GM12891 (cell line): ENCODE measurements at places on chromosomes 1 and 21.
A peak's percentile ranks its signal among the peaks of the same experiment; 100 is the strongest.

DNA sequence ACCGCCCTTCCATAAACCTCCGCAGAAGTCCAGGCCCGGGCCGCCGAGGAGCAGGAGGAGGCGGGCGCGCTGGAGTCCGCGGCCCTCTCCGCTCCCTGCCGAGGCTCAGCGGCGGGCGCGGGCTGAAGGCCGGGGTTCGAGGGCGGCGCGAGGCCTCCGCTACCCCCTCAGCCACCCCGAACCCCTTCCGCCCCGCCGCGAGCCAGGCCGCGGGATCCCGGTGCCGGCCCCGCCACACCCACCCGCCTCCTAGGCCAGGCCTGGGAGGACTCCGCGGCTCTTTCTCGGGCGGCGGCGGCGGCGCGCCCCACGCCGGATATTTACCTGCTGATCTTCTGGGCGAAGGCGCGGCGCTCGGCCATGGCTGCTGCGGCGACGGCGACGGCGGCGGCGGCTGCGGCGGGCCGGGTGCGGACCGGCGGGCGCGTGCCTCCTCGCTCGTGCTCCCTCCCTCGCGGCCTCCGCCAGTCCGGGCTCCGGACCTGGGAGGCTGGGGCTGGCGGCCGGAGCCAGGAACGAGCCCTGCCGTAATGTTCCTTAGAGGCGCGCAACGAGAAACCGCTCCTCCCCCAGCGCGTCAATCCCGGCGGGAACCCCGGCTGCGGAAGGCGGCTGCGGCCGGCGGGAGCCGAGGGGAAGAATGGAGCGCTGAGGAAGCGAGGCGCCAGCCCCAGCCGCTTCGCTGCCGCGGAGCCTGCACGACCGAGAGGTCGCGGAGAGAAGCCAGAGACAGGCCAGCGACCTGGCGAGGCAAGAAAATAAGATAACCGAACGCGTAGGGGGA lies at the start of gene DOCK7:
DOCK7 (minus strand) TSS at position 484 of the 784 bp plus-strand sequence; CDS start at position 362, 122 bp downstream.
- DNase-seq, result peak; percentile 70

DNA sequence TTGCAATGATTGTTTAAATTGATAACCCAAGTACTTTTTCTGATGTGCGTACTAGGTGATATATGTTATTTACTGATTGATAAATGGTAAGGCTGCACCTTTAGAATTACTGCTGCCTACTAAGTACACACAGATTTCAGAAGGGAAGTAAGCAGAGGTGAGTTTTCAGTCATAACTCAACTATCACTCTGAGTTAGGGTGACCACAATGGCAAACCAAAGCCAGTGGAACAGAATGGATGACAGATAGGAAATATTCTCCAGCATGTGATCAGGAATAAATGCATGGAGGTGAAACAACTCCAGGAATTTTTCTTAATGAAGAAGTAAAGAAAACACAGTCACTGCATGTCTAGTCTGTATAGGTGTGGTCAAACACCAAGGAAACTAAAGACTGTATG lies 7.5 kb upstream of the KCNJ15 start:
- no peak for DNase-seq

DNA sequence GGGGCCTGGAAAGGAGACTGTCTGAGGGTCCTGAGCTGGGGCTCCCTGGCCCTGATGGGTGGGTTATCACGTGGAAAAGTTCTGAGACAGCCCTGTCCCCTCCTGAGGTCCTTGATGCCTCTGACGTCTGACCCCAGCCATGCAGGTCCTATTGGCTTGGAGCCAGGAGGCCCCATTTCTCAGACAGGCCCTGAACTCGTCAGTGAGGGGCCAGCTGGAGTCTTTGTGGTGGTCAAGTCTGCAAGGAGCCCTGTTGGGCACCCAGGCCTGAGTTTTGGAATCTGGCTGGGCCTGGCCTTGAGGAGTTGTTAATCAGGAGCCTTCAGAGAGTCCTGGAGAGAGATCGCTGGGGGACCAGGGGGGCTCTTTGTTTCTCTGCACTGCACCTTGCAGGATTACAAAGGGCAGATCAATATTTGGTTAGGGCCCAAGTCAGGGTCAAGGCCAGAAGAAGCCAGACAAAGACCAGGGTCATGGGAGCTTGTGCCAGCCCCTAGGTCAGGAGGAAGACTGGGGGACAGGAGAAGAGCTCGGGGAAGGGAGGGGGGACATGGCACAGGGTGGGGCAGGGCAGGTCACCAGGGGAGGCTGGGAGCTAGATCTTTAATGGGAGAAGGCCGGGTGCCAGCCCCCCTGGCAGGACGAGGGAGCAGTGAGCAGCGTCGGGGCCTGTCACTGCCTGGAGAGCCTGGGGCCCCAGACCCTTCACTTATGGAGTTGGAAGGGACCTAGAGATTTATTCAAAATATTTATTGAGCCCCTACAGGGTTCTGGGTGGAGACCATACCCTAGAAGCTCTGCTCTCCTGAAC lies 83.2 kb downstream of the PTPRU start:
- DNase-seq, result no peak

GRCh38 chr1:89954401-89954800 lies 40.5 kb upstream of the ZNF326 start:
- no peak for DNase-seq

DNA sequence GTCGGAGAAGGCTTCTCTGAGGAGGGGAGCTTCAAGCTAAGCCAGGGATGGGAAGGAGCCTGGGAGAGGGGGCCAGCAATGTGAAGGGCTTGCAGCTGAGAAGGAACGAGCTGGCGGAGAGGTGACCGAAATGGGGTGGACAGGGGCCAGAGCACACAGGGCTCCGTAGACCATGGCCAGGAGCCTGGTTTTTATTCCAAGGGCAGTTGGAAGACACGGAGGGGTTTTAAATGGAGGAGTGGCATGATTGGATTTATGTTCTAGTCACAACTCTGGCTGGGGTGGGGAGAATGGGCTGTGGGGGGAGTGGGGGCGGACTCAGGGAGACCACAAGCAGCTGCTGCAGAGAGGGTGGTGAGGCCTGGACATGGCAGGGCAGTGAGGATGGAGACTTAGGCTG lies 5.1 kb upstream of the EPS8L3 start:
- no peak for DNase-seq

GRCh38 chr1:16907870-16908758 lies 12.3 kb downstream of the RNU1-2 start:
- no peak for DNase-seq

- DNase-seq, result no peak
Observed at GRCh38 chr1:183553764-183554163, 36.5 kb downstream of the NCF2 start.

- DNase-seq, result no peak
Observed at GRCh38 chr21:34567604-34568155, 47.2 kb downstream of the RCAN1 start.

DNA sequence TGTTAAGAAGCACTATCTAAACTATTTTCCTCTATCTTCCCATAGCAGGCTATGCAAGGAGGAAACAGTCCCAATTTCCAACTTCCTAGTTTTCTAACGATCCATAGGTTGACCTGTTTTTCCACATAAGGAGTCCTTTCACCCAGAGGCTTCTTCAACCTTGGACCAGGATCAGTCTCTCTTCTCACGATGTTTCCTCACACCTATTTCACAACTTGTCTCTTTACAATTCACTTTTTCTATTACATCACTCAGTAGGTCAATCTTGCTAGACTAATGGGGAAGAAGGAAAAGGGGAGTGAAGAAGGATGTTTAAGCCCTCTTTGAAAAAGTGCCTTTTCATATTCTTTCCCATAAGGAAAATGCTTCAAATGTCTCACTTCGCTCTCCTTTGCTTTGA lies 15.9 kb downstream of the PALMD start:
- DNase-seq, result no peak

- DNase-seq, result no peak
Observed at GRCh38 chr1:168550971-168551370, 7.2 kb upstream of the XCL2 start.

DNA sequence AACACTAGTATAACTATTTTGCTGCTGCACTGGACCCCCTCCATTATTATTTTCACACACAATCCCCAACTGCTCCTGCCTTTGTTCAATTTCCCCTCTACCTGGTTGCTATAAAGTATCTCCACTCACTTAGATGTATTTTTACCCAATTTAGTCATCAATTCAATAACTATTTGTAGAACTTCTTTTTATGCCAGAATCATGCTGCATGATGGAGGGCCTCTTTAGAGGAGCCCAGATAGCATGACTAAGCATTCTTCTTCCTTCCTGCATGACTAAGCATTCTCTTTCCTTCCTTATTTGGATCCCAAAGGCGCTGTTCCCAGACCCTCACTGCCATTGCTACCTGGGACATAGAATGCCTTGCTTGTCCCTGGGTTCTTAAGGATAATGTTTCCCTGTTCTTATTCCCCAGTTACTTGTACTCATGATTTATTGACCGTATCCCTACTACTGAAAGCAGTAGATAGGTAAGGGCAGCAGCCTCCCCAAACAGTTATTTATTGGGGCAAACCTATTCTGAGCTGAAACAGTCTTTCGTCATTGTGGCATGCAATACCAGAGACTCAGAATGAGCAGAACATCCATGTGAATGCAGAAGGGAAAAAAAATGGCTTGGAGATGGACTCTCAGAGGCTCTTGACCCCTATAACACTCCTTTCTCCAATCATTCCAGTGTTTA lies 89.3 kb upstream of the AKT3 start:
- no peak for DNase-seq

- DNase-seq, result no peak
Observed at GRCh38 chr21:25934771-25935224, 200.0 kb downstream of the GABPA start.

DNA sequence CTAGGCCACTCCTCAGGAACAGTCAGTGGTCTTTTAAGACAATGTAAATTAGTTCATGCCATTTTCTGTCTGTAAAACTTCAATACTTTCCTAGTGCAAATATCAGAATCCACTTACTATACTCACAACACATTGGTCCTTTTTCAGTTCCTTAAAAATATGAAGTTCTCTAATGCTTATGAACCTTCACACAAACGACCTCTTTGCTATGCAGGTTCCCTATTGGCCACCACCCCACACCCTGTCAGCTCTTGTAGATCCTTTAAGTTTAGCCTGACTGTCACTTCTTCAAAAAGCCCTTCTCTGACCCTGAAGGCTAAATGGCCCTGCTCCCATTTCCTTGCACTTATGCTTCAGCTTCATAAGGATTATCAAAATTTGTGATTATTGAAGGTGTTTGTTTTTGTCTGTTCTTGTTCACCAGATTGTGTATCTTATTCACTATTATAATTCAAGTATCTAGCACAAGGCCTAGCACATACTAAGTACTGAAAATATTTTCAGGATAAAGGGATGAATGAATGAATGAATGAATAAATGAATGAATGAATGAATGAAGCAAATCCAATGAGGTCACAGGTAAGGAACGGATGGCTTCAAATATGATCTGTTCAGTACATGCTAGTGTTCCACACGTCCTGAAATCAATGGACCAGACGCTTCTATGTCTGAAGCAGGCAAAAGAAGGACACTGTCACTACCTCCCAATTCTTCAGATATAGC lies 373.9 kb downstream of the VAV3 start:
- DNase-seq, result no peak

- no peak for DNase-seq
Observed at GRCh38 chr21:34834852-34835501, 166.2 kb downstream of the CLIC6 start.

DNA sequence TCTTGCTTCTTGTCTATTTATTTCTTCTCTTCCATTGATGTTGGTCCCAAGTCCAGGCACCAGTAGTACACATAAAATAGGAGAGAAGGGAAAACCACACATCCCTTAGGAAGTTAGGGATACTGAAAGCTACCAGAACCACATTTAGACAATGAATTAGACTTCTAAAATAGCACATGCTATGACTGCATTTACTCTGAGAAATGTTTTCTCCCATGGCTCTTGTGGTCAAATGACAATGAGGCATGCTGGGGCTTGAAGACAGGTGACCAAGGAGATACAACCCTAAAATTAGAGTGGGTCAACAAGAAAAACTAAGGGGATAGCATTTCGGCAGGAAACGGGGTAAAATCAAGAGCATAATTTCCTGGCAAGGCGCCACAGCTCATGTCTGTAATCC lies 17.1 kb downstream of the MTOR start:
- no peak for DNase-seq

DNA sequence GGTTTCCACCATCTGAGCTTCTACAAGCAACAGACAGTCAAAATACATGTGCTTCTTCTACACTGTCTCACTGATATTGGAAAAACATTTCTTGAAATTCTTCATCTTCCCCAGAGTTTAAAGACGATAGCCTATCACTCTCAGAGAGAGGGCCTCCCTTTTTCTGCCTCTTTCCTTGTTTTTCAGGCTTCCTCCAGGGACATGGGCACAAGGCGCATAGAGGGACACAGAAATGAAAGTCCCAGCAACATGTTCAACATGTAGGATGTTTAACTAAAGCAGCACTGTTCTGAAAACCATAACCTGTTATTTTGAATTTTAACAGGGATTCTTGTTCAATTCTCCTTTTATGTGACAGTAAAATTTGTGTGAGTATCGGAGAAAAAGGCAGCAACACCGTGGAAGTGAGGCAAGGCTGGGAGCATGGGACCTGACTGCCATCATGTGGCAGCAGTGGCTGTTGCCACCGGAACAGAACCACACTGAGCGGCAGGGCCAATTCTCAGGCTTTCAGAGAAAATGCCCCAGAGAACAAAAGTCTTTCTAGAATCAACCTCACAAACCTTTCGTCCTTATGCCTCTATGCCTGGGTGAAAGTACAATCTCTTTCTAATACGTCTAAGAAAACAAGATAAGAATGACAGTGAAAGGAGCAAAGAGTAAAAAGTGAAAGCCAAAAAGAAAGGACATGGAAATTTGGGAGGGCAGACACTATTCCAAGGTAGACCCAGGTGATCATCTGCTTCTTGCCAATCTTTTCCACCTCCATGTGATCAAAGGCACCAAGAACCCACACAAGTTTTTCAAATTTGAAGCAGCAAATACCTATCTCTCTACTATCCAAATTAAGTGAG lies 54.5 kb downstream of the PCNX2 start:
- peak; percentile 11 for DNase-seq

DNA sequence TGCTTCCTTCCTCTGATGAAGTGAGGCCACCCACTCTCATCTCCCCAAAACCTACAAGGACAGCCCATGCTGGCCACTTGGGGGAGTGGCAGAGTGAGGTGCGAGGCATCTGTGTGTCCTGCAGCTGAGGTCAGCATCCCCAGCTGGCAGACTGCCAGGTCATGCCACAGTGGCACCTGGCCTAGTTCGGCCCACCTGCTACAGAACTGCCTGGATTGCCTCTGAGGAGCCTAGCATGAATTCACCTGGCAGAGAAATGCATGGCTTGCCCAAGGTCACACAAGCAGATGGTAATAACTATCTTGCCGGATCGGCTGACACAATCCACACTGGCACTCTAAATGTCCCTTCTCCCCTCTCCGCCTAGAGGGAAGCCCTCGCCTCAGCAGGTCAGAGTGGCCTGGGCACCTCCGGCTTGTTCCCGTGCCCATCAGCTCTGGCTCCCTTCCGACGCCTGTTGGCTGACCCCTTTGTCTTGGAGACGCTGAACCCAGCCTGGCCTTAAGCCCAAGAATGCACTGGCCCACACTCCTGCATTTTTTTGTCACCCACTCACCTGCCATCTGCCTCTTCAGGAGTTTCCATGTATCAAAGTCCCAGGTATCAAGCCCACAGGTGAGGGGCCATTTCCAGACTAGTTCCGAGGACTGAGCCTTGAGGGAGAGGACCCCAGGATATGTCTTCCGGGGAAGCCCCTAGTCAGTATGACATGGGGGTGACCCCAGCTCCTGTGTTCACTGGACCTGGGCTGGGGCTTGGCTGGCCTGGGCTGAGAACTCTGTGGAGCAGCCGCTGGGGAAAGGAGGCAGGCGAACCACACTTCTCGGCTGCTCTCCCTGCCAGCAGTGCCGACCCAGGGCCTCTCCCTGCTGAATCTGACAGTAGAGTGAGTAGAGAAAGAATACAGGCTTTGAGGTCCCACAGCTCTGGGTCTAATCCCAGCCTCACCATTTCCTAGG lies 21.7 kb downstream of the ECE1 start:
- no peak for DNase-seq

- DNase-seq, result no peak
Observed at GRCh38 chr21:45507523-45507875, 34.7 kb downstream of the SLC19A1 start.
